Posterior vena cava (tissue), 2 donors: ENCODE measurements at places on chromosomes 7 and 10. TPM values are rescaled to one million over a fixed set of nuclear protein-coding genes. Genes with fewer than 3 reads are reported as not detected.

DNA sequence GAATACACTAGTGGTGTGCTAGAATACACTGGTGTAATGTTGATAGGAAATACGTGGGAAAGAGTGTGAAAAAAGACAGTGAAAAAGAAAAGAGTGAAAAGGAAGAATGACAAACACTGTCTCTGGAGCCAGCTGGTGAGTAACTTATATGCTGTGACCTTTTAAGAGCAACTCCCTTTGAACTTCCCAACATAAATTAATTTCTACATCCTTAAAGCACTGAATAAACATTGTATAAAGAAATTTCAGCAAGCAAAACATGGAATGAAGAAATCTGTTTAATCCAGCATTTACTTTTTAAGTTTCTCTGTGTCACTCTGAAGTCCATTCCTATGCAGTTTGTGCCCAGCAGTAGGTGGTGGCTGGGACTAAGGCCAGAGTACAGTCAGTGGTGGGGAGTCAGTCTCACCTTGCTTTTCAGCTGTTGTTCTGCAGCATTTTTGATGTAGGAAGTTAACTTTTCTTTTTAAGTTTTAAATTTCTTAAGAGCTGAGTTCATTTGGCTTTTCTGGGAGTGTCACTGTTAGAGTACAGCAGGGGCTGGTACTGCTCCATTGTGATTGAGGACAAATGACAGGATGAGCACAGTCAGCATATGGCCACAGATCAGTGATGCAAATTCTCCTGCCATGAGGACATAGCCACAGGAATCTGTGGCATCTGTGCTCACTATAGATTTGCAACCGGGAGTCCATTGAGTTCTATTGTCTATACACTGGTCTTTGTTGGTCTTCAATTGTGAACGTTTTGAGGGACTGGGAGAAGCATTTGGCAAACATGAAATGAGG is 321.8 kb downstream of the ZNF248 start:
- DNase-seq = no peak

- DNase-seq = no peak
These were observed 1039.6 kb upstream of the LRRN3 start for GRCh38 chr7:110051372-110051771.

DNA sequence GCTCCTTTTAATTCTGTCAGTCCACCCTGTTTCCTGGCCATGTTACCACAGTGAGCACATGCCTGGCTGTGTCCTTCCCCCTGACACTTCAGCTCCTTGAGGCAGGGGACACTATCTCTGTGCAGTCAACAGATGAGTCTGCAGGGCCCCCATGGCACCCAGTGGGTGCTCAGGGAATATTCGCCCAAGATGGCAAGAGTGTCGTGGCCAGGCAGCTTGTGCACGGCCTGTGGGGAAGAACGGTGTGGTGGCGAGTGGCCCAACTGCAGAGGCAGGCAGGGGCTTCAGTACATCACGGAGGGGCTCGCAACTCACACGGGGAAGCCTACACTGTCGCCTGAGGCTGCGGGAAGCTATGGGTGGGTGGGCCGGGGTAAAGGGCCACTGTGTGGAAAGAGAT is 91.1 kb downstream of the TRRAP start:
- no peak for DNase-seq

DNA sequence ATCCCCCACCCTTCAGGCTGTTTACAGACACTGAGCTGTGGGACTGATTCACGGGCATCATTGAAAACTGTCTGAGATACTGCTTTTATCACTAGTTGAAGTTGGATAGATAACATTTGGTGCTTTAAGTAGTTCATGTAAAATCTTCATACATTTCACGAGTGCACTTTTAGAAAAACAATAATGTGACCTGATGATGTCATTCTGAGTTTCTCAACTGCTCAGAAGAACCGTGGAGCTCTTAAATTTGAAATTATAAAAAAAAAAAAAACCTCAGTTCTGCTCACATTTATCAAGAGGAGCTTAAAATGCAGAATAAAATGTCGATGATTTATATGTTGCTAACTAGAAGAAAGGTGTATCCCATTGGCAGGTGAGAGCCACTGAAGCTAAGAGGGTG is 81.5 kb downstream of the GALNT11 start:
- DNase-seq = no peak

DNA sequence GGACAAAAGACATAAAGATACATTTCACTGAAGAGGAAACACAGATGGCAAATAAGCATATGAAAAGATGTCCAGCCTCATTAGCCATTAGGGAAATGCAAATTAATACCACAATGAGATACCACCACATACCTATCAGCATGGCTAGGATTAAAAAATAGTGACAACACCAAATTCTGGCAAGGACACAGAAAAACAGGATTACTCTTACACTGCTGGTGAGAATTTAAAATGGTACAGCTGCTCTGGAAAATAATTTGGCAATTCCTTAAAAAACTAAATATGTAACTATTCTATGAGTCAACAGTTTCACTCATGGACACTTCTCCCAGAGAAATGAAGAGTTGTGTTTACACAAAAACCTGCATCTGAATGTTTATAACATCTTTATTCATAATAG is 121.1 kb downstream of the C10orf90 start:
- no peak for DNase-seq

CPVL gene
- total RNA-seq = 23.8 TPM

LRRD1 gene
- total RNA-seq = 0.19 TPM

COL26A1 gene
- not detected for total RNA-seq

RBP3 gene
- not detected for total RNA-seq

CCL24 gene
- total RNA-seq = not detected

LEP gene
- 1.5 TPM for total RNA-seq

LAMB4 gene
- not detected for total RNA-seq

NUB1 gene
- 37.9 TPM for total RNA-seq
